Naive thymus-derived CD8-positive, alpha-beta T cell (primary cell): ENCODE measurements at places on chromosomes 13 and 19. TPM values are rescaled to one million over a fixed set of nuclear protein-coding genes. Genes with fewer than 3 reads are reported as not detected.
A peak's percentile ranks its signal among the peaks of the same experiment; 100 is the strongest.

GRCh38 chr19:50722201-50723013 is 757 bp upstream of the CLEC11A start:
- no peaks in the 10 kb centered on the region for H3K36me3 ChIP-seq
- peaks cover 45% of the 10 kb centered on the region for H3K4me1 ChIP-seq
- no peak for DNase-seq
- H3K4me3 ChIP-seq: peak overlapping the region; percentile 77
- H3K27ac ChIP-seq: peak overlapping the region; percentile 20
- peaks cover 5% of the 10 kb centered on the region for H3K27me3 ChIP-seq

- no peak overlapping the region for H3K4me3 ChIP-seq
- no peak overlapping the region for H3K27ac ChIP-seq
- no peaks in the 10 kb centered on the region for H3K4me1 ChIP-seq
Measured at GRCh38 chr13:103236213-103236612, 170.0 kb upstream of the SLC10A2 start.

GRCh38 chr13:91056746-91057145 is 290.7 kb upstream of the MIR17HG start:
- H3K36me3 ChIP-seq: no peaks in the 10 kb centered on the region
- no peaks in the 10 kb centered on the region for H3K4me1 ChIP-seq
- no peak for DNase-seq
- no peak overlapping the region for H3K4me3 ChIP-seq

Gene CYP2F1
- not detected for total RNA-seq

DNA sequence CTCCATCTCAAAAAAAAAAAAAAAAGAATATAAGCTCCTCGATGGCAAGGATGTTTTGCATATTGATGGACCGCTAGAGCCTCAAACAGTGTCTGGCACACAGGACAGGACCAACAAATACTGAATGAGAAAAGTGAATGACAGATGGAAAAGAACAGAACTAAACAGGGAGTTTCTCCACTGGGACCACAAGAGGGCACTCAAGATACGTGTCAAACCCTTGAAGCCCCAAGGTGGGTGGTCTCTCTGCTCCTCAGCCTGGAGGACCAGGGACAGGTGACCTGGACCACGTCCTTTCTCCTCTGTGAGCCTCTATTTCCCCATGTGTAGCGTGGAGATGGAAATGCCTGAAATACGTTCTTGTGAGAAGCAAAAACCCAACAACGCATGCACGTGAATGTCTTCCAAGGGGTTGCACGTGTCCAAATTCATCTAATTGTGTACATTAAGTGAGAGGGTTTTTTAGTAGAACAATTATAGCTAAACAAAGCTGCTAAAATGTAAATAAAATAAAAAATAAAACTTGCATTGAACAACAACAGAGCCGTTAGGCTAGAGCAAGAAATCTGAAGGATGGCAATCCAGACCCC is 5.7 kb upstream of the CDC42EP5 start:
- H3K36me3 ChIP-seq: no peaks in the 10 kb centered on the region
- no peak overlapping the region for H3K4me3 ChIP-seq
- DNase-seq: peak; percentile 38
- peaks cover 69% of the 10 kb centered on the region for H3K27me3 ChIP-seq
- H3K4me1 ChIP-seq: peaks cover 25% of the 10 kb centered on the region
- H3K27ac ChIP-seq: no peak overlapping the region

Gene ZNF878
- 0.22 TPM for total RNA-seq

GRCh38 chr13:50119591-50119990 is 104.3 kb downstream of the KCNRG start:
- no peak overlapping the region for H3K4me3 ChIP-seq
- no peak for DNase-seq
- no peaks in the 10 kb centered on the region for H3K27me3 ChIP-seq

GRCh38 chr19:50891253-50891625 is 18.0 kb downstream of the KLK2 start:
- H3K4me3 ChIP-seq: no peak overlapping the region
- peaks cover 59% of the 10 kb centered on the region for H3K27me3 ChIP-seq
- DNase-seq: no peak
- H3K4me1 ChIP-seq: no peaks in the 10 kb centered on the region

Gene TMC4
- total RNA-seq: not detected

Gene SPACA4
- not detected for total RNA-seq

GRCh38 chr13:77749344-77749880 is 51.9 kb downstream of the SLAIN1 start:
- no peak overlapping the region for H3K27ac ChIP-seq
- no peak overlapping the region for H3K4me3 ChIP-seq
- peaks cover 9% of the 10 kb centered on the region for H3K36me3 ChIP-seq
- no peaks in the 10 kb centered on the region for H3K27me3 ChIP-seq
- no peak for DNase-seq

Gene CEACAM3
- not detected for total RNA-seq

GRCh38 chr13:102402290-102402689 is 442 bp upstream of the FGF14 start:
- peak overlapping the region; percentile 48 for H3K4me3 ChIP-seq
- H3K4me1 ChIP-seq: peaks cover 29% of the 10 kb centered on the region
- DNase-seq: no peak
- H3K27ac ChIP-seq: no peak overlapping the region

- H3K4me1 ChIP-seq: peaks cover 20% of the 10 kb centered on the region
- no peaks in the 10 kb centered on the region for H3K27me3 ChIP-seq
- peak overlapping the region; percentile 10 for H3K27ac ChIP-seq
- no peak overlapping the region for H3K4me3 ChIP-seq
- no peak for DNase-seq
- no peaks in the 10 kb centered on the region for H3K36me3 ChIP-seq
Measured at GRCh38 chr13:48160606-48161278, 65.8 kb upstream of the MED4 start.
